Hindlimb muscle (tissue), 1 donor: ENCODE measurements at places on chromosomes 1 and 21. TPM values are rescaled to one million over a fixed set of nuclear protein-coding genes. Genes with fewer than 3 reads are reported as not detected.
A peak's percentile ranks its signal among the peaks of the same experiment; 100 is the strongest.

LRRC39 gene
- polyA plus RNA-seq: 213 TPM

C1orf53 gene
- 1.0 TPM for polyA plus RNA-seq

CHODL gene
- polyA plus RNA-seq: 89.6 TPM

GRCh38 chr1:39214021-39214713 is 9.7 kb downstream of the MACF1 start:
- DNase-seq: no peak

- DNase-seq: no peak
These were observed 350.3 kb upstream of the LYPLAL1 start for GRCh38 chr1:218823291-218823900.

GRCh38 chr1:30161953-30162352 is 561.4 kb downstream of the MATN1 start:
- no peak for DNase-seq

DNA sequence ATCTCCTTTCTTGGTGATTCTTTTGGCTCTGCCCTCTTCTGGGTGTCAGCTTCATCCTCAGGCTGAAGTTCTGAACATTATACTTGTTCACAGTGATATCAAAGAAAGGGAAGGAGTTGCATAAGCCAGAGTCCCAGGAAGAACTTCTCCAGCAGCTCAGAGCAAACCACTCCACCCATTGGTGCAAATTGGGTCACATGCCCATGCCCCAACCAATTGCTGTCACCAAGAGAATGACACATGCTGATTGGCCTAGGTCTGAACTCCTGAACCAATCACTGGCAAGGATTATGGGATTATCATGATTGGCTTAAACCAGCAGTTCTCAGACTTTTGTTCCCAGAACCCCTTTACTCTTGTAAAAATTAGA is 256.5 kb upstream of the TMEM51 start:
- no peak for DNase-seq

- DNase-seq: peak; percentile 16
These were observed 68.9 kb downstream of the NRIP1 start for GRCh38 chr21:14995695-14996490.

- DNase-seq: no peak
These were observed 57.9 kb downstream of the MIER1 start for GRCh38 chr1:66982561-66983260.

DNA sequence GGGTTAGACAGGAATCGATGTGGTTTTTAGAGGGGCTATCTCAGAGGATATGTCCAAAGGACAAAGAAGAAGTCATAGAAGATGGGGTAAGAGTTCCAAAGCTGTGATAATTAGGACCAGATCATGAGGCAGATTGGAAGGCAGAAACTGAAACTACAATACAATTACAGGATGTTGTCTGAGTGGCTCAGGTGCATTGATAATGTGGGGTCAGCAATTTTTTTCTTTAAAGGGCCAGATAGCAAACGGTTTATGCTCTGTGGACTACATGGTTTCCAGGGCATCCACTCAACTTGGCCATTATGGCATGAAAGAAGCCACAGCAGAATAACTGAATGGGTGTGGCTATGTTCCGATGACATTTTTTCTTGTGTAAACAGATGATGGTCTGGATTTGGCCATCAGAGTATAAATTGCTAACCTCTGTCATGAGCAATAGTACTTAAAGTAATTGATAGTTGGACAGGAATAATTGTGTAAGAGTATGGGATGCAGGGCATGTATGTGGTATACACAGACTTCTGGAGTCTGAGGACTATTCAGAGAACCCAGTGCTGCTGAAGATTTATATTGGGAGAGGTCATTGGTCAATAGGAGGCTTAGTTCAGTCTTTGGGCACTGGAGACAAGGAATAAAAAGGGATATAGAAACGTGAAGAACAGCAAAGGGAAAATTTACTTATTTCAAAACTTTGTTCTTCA is 198.4 kb upstream of the ADGRL4 start:
- no peak for DNase-seq

DNA sequence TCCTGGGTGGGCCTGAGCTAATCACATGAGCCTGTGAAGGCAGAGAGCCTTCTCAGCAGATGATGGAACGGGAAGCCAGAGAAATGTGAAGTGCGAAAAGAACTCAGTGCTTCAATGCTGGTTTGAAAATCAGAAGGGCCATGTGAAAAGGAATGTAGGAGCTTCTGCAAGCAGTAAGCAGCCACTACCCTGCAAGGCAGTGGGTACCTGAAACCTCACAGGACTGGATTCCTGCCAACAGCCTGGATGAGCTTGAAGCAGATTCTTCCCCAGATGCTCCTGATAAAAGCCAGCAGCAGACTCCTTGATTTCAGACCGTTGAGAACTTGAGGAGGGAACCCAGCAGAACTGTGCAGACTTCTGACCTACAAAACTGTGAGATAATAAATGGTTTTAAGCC is 158.6 kb downstream of the SYT2 start:
- no peak for DNase-seq

- DNase-seq: peak; percentile 56
These were observed 1.2 kb downstream of the CAMSAP2 start for GRCh38 chr1:200739702-200740570.

GRCh38 chr1:159214149-159214760 is 9.6 kb downstream of the ACKR1 start:
- DNase-seq: peak; percentile 22
